Hematopoietic multipotent progenitor cell treated with erythropoietin and hydrocortisone succinate and interleukin-3 and kit ligand, for 8 days (in vitro differentiated cells): ENCODE measurements at places on chromosomes 2 and 18.

GRCh38 chr2:16641509-16641908, 24.1 kb downstream of the CYRIA start:
- DNase-seq, result no peak

GRCh38 chr2:179850188-179850587, 11.2 kb downstream of the ZNF385B start:
- no peak for DNase-seq

DNA sequence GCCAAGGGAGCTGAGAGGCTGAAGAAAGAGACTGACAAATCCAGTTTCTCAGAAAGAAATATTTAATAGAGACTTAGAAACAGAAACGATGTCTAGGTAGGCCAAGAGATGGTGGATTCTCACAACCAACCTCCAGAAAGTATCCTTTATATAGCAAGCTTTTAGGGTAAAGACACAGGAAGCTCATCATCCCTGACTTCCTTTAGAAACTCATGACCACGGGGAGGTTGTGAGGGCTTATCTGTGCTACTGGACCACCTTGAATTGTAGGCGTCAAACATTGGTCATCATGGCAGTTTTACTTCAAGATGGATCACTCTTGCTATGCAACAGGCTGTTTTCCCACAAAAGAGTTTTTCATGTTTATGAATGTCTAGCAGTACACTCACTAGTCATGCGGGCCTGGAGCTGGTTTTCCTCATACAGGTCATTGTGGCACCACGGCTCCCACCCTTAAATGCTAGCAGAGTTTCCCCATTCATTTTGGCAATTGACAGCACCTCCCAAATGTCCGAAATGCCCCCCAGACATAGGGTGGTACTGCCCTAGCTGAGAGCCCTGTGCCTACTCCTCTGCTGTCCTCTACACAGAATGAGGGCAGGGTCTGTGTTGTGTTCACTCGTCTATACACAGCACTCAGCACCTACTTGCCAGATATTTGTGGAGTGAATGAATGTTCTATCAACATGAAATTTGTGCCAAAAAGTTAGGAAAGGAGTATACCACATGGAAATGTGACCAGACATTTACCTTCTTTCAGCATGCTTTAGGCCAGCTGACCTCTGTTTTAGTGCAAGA, 89.0 kb downstream of the TMEM247 start:
- no peak for DNase-seq

GRCh38 chr2:133169274-133169912, 398.9 kb downstream of the NCKAP5 start:
- DNase-seq, result no peak

- DNase-seq, result peak; percentile 16
Measured at GRCh38 chr2:1366546-1367134, 46.6 kb upstream of the TPO start.

- no peak for DNase-seq
Measured at GRCh38 chr18:47552783-47553182, 301.3 kb upstream of the SKOR2 start.

DNA sequence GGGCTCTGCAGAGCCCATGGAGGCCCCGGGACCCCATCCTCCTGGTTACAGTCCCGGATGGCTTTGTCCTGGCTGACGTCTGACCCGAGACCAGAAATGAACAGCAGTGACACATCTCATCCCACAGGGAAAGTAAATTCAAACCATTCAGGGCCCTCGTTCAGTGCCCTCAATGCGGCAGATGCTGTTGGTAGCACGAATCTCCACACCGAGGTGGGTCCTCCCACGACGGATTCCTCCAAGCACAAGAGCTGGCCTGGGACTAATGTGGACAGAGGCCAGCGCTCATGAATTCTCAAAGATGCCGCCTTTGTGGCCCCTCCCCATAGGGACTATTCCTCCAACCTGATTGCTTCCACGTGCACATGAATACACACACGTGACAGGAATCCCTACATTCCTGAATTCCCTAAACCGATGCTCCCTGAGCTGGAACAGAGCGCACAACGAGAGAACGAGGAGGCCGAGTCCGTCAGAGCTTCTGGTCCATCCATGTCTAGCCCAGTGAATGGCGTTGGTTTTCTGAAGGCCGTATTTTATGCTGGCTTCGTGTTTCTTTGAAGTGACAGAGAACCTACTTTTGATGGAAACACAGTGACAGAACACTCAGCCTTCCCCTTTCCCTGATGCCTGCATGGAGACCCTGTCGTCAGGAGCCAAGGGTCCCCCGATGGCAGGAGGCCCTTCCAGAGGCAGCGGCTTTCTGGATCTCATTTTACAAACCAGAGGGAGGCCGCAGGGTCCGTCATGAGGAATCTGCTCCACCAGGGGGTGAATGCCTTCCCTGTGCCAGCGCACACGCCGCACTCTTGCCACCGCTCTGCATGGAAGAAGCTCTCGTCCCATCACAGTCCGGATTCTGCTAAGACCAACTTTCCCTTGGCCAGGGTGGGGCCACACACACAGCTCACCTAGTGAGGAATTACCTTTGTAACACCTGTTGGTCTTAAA, 64.3 kb upstream of the SNTG2 start:
- no peak for DNase-seq

DNA sequence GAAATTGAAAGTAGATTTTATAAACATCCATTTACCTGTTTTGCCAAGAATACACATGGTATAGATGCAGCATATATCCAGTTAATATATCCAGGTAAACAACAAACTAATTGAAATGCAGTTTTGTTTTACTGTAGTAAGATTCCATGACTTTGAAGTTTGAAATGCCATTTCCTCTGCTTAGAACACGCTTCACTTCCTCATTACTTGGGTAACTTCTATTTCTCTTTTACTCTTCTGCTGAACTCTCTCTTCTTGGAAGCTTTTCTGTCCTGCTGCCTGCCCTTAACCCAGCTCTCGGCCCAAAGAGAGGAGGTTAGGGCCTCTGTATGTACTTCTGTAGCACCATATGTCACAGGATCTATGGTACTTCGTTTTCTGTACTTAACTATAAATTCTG, 14.1 kb upstream of the IL1RL2 start:
- DNase-seq, result no peak

DNA sequence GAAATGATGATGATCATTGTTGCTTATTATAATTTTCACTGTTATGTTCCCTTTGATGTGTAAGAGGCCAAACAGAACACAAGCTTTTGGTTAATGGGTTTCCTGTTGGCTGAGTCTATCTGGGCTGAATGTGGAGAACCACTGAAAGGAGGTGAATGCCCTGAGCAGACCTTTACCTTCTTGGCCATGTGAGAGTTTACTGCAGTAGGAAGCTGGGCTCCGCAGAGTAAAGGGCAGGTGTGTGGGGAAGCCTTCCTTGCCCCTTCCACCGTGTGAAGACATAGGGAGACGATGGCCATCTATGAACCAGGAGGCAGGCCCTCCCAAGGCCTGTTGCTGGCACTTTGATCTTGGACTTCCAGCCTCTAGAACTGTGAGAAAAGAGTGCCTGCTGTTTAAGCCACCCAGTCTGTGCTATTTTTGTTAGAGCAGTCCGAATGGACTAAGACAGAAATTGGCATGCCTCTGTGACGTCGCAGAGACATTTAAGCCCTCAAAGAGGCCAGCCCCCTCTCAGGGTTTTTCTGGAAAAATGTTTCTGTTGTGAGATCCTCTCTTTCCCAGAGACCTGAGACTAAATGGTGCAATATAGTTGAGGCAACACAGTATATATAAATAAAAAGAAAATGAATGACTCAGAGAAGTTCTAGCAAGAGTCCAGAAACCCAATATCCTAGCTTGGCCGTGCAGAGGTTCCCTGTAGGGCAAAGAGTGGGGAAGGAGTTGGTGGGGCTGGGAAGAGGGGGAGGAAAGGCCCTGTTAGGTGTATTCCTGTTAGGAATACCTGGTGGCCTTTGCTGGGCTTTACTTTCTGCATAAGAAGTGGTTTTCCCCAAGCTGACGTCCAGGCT, 121.9 kb upstream of the LGALSL start:
- no peak for DNase-seq

DNA sequence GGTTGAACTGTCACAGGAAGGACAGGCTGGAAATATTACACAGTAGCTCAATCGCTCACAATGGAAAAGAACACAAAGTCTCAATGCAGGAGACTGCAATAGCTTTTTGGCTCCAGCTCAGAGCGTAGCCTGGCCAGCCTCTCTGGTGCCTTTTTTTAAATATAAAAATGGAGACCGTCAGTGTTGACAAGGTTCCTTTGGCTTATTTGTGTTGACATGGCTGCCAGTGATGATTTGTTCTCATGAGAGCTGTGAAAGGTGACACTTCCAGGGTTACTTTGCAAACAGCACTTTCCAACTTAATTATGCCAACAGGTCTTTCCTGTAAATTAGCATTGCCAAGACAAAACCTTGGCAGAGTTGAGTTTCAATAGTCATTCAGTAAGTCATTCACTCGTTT, 70.8 kb downstream of the KCNE4 start:
- DNase-seq, result no peak

DNA sequence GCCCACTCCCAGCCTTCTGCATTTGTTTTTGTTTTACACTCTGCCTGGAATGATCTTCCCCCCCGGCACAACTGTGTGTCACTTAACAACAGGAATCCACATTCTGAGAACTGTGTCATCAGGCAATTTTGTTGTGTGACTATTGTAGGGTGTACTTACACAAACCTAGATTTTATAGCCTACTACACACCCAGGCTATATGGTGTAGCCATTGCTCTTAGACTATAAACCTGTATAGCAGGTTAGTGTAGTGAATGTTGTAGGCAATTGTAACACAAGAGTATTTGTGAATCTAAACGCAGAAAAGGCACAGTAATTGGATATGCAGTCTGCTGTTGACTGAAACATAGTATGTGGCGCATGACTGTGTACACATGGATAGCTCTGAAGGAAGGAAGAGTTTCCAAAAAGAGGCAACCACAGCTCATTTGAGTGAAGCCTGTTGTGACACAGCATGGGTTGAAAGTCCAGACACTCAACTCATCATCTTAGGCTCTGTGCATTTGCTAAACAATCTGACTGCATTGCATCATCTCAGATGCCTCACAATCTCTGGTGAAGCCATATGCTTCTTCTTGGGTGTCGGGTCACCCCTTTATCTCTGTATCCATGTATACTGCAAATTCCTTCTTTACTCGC, 506.6 kb upstream of the SPHKAP start:
- DNase-seq, result no peak

GRCh38 chr2:100063459-100063953, 78.9 kb downstream of the AFF3 start:
- DNase-seq, result no peak
